ACHN (cell line): ENCODE measurements at places on chromosomes 4 and X.
A peak's percentile ranks its signal among the peaks of the same experiment; 100 is the strongest.

- DNase-seq = no peak
Observed at GRCh38 chr4:48777739-48778138, 2.3 kb downstream of the FRYL start.

DNA sequence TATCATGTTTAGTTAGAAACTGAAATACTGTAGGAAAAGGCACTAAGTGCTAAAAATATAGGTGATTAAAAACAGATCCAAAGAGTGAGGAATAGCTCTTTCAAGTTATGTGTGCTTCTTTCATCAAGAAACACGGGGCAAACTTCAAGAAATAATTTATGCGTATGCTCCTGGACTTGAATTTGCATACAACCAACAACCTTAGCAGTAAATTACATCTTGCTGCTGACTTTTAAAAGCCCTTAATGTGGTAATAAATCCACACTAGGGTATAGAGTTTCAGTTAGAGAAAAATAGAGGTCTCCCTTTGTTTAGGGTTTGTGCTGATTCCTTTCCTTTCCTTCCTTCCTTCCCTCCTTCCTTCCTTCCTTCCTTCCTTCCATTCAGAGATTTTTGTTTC, 94.5 kb upstream of the GC start:
- DNase-seq = no peak

DNA sequence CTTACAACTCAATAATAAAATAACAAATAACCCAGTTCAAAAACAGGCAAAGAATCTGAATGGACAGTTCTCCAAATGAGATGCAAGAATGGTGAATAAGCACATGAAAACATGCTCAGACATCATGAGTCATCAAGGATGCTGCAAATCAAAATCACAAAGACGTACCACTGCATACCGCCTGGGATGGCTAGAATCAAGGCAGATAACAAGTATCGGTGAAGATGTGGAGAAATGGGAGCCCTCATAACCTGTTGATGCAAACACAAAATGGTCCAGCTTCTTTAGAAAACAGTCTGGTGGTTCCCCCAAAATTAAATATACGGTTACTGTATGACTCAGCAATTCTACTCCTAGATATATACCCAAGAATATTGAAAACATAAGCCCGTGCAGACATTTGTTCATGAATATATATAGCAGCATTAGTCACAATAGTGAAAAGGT, 32.5 kb downstream of the AKAP4 start:
- DNase-seq = no peak

- DNase-seq = peak; percentile 2
Observed at GRCh38 chr4:113499696-113500095, 261.8 kb downstream of the CAMK2D start.

DNA sequence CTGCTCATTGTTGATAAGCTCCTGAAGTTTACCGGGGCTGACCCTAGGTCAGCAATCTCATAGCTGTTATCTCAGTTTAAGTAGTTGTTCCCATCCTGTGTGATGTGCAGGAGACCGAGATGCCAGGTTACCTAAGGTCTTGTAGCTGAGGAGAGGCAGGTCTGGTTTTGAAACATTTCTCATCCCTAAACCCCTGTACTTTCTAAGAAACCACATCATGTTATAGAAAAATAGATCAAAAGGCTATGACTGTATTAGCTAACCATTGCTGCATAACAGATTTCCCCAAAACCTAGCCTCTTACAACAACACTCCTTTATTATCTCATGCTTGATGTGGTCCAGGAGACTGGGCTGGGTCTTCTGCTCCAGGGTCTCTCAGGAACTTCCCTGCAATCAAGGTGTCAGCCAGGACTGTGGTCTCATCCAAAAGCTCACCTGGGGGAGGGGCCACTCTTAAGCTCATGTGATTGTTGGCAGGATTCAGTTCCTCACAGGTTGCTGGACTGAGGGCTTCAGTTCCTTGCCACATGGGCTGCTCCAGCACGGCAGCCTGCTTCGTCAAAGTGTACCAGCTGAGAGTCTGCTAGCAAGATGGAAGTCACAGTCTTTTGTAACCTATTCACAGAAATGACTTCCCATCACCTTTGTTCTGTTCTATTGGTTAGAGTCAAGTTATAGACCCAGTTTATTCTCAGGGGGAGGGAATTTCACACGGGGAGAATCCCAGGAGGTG, 60.9 kb upstream of the CLCN4 start:
- DNase-seq = no peak

GRCh38 chr4:8131210-8131609, 27.4 kb downstream of the ABLIM2 start:
- DNase-seq = no peak

- no peak for DNase-seq
Observed at GRCh38 chr4:174218127-174218790, 65.2 kb downstream of the FBXO8 start.

DNA sequence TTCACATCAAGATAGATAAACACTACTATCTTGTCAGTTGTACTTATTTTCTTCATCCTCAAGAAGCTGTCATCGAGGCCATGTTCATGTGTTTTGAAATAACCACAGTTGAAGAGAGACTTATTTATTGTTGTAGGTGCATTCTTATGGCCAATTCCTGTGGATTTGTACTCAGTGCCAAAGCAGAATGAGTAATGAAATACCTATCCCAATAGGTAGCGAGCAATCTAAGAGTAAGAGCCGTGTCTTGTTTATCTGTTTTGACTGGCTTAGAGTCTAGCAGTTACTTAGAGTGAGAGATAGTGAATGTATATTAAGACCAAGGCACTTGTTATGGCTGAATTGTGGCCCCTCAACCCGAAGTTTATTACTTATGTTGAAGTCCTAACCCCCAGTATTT, 631.0 kb upstream of the SPANXN1 start:
- no peak for DNase-seq

DNA sequence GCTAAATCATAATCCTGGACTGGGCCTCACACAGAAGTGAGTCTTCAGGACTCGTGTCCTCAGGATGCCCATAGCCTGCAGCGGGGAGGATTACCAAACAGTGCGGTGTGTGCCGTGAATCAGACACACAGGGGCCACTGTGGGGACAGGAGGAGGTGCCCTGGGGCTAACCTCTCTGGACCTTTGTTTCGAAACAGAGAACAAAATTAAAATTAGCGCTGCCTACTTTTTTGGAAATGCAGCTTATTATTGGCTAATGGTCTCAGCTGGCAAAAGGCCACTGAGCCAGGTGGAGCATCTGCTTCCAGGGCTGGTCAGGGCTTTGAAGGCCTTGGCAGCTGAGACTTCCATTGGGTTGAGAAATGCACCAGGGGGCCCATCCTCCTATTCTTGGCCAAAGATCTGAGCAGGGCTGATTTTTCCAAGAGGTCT, 236.2 kb downstream of the EVC2 start:
- no peak for DNase-seq

GRCh38 chr4:94208918-94209317, 1.3 kb downstream of the SMARCAD1 start:
- no peak for DNase-seq

- DNase-seq = no peak
Observed at GRCh38 chr4:161841759-161842158, 322.0 kb downstream of the FSTL5 start.

DNA sequence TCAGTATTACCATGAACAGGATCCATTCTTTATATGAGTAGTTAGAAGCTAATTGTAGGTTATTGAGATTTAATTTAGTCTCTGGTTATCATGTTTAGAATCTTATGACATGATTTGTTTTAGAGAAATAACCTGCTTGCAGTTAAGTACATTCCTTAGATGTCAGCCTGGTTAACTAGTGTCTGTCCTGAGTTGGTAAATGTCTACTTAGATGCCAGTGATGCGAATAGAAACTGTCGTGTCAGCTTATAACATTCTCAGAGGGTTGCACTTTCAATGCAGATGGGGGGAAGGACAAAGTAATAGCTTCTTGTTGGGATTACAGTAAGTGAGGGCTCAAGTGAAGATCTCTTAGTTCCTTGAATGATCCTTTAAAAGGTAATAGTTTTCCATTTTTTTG, 227.8 kb upstream of the SPRY1 start:
- DNase-seq = no peak

- DNase-seq = no peak
Observed at GRCh38 chr4:105241451-105241850, 94.8 kb downstream of the TET2 start.

GRCh38 chrX:149757206-149758067, 16.4 kb upstream of the HSFX1 start:
- no peak for DNase-seq

GRCh38 chr4:44632089-44632488, 19.3 kb downstream of the YIPF7 start:
- no peak for DNase-seq

DNA sequence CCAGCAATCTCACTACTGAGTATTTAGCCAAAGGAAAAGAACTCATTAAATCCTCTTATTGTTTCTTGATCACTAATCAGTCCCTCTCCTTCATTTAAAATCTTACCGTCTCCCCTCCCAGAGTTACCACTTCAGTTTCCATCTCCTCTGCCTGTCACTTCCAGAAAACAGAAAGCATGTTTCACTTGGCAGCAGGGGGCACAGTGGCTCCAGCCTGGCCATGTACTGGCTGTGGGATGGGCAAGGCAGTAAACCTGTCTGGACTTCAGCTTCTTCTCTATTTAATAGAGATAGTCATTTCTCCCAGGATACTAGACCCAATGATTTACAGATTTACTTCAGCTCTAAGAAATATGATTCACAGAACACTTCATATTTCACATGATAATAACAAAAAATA, 63.2 kb downstream of the CD40LG start:
- peak; percentile 42 for DNase-seq

DNA sequence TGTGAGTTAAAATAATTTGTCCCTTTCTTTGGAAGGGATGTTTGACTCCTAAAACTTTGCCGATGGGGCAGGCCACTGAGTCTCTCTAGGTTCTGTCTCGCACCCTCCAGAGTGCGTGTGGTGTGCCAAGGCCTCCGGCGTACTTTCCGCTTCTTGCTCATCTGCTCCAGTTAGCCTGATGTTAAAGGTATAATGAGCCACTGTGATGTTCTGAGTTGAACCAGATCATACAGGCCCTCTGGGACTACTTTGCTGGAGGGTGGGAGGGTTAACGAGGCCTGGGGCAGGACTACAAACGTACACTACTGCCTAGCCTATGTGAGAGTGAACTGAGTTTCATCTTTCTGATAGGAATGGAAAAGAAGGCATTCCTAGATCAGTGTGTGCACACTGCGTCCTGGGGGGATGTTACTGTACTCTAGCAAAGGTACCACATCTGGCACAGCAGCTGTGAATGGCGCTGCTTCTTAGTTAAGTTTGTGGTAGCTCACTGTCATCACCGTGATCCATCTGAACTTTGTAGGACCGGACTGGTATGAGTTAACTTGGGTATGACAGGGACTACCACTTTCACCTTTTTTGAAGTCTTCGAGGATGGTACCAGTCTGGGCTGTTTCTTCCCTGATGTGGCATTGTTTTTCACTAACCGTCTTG, 60.2 kb downstream of the RGS12 start:
- DNase-seq = no peak

- DNase-seq = no peak
Observed at GRCh38 chr4:73681776-73682175, 58.6 kb upstream of the CXCL8 start.

- no peak for DNase-seq
Observed at GRCh38 chrX:122418758-122419157, 765.3 kb upstream of the GRIA3 start.

GRCh38 chrX:122133478-122133877, 1050.6 kb upstream of the GRIA3 start:
- DNase-seq = no peak

- DNase-seq = no peak
Observed at GRCh38 chr4:101693842-101694398, 96.6 kb upstream of the BANK1 start.
